LHCN-M2 (cell line): ENCODE measurements at places on chromosomes 1 and 21.

- DNase-seq = peak; percentile 13
These were observed at the start of gene DISP3 for GRCh38 chr1:11478571-11479374. Gene DISP3 (plus strand): TSS chr1:11479155. CDS start chr1:11500993, 21,838 bp downstream.

DNA sequence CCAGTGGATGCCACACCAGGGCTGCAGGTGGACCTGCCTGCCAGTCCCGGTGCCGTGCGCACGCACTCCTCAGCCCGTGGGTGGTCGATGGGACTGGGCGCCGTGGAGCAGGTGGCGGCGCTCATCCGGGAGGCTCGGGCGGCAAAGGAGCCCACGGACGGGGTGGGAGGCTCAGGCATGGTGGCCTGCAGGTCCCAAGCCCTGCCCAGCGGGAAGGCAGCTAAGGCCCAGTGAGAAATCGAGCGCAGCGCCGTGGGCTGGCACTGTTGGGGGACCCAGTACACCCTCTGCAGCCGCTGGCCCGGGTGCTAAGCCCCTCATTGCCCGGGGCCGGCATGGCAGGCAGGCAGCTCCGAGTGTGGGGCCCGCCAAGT is 1171.8 kb upstream of the B3GALT2 start:
- no peak for DNase-seq

- DNase-seq = peak; percentile 3
These were observed 17.0 kb downstream of the MARK1 start for GRCh38 chr1:220544901-220545303.

GRCh38 chr1:232620356-232620969 is 9.5 kb downstream of the SIPA1L2 start:
- DNase-seq = peak; percentile 49

DNA sequence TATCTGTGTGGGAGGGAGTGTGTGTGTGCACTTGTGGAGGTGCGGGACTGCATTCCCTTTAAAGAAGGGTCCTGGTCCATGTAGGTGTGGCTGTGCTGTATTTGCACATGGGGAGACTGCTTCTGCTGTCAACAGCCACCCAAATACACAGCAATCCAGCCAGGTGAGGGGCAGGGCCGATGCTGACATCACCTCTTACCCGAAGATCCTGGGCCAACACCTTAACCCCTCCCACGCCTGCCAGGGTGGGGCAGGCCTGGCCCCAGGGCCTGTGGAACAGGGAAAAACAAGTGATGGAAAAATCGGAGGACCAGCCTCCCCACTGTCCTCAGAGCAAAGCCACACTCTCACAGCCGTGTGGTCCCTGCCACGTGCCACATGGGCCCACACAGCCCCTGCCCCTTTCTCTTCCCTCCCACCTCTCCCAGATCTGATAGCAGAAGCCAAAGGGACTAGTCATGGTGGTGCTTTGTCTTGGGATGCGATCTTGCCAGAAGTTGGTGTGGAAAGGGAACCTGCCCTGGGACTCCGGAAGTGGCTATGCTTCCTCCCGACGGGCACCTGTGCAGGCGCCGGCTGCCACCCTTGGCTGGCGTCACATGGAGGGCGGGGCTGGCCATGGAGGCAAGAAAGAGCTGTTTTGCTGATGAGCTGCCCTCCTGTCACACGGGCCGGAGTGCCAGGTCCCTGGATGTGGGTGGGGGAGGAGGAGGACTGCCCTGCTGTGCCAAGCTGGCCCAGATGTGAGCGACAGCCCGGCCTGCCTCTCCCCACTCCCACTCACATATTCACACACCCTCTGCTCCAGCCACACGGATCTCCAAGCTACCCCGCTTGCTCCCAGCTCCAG is 7.8 kb upstream of the CASZ1 start:
- no peak for DNase-seq

DNA sequence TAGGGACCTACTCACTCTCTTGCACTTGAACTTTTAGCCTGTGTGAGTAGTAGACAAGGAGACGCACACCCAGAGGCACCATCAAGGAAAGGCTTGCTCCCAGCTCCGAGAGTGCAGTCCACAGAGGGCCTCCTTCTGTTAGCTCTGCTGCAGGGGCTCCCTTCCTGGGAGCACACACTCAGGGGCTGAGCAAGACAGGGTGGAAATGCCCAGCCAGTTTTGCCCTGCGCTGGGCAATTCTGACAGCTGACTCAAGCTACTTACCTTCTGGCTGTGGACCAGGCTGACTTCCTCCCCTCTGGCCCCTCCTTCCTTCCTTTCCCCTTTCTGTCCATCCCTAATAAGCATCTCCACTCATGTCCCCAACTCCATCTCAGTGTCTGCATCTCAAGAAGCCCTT is 449.1 kb downstream of the PTPRU start:
- no peak for DNase-seq

DNA sequence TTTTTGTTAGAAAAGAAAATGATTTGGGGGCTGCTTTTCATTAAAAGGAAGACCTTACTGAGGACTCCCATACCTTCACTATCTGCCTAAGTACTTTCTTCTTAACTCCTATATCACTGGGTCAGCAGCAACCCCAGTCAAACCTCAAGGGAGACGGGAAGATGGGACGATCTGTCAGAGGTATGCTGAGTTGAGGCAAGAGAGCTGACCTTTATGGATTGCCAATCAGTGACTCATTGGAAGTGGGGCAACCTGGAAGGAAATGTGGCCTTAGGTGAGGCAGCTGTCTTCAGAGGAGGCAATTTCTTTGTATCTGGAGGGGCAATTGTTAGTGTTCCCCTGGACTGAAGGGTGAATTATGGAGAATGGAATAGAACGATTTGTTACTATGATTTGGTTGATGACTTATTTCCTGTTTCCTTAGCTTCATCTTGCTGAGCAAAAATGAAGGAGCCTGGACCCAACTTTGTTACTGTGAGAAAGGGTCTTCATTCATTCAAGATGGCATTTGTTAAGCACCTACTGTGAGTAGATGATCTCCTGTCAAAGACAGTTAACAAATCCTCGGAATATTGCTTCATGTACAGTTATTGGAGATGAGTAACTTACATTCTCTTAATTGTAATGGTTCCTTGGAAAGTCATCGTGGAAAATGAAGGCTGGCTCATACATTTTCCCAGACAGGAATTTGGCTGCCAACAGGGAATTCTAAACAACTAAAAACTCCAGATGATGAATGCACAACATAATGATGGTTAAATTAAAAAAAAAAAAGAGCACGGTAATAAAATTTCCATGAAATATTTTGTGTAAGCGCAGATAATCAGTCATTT is 134.7 kb upstream of the KCNJ15 start:
- no peak for DNase-seq

GRCh38 chr1:33007190-33008050 is 29.3 kb downstream of the AK2 start:
- DNase-seq = peak; percentile 89

DNA sequence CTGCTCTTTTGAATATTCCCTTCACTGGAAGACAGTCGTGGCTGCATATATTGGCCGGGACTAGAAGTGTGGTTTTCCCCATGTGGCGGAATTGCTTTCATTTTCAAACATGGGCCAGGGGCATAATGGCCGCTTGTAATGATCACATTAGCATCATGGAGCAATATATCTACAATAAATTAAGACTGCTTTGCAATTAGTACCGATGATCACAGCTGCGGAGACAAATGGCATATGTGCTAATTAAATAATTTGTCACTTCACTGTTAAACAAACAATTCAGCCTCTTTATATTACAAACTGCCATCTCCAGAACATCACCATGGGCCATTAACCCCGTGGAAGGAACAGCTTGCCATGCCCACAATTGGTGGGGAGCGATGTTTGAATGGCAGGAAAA is 68.2 kb upstream of the OLIG2 start:
- no peak for DNase-seq

DNA sequence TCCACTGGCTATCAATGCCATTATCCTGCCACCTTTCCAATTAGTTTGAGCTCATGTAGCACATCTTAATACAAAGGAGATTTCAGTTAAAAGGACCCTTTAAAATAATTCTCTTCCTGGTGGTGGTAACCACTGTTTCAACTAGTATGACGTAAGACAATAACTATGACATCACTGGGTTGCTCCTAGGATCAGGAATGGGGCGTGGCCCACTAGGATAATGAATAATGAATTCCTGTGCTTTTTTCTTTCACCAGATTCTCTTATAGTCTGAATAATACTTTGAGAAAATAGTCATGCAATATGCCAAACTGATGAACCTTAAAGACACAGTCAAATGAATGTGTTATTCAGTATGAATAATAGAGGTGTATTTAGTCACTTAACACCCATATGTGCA is 10.6 kb upstream of the KIFAP3 start:
- DNase-seq = no peak

DNA sequence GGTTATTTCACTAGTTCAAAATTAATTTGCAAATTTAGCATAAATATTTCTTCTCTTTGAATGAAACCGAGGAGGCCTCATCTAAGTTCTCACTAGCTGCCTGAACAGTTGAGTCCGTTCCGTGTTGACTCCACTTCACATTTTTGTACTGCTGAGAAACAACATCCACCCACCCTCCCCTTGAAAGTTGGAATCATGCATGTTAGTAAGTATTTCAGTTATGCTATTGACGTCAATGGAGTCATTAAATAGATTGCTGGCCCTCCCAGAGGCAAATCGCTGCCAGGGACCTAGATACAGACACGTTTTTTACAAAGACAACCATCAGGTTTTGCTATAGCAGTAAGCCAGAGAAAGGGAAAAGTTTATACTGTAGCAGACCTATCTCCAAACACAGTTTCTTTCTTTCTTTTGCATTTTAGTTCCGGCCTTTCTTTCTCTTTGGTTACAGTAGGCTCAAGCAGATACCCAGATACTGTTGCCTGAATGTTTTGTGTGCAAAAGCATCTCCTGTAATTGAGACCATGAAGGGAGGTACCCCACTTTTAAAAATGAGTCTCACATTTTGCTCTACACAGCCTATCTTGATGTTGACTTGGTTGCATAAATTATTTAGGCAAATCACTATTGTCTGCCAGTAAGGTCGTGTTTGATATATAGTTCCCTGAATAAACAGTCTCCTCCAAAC is 262.6 kb upstream of the SGIP1 start:
- peak; percentile 95 for DNase-seq

GRCh38 chr1:205963352-205964155 is 20.3 kb upstream of the SLC26A9 start:
- DNase-seq = peak; percentile 94

DNA sequence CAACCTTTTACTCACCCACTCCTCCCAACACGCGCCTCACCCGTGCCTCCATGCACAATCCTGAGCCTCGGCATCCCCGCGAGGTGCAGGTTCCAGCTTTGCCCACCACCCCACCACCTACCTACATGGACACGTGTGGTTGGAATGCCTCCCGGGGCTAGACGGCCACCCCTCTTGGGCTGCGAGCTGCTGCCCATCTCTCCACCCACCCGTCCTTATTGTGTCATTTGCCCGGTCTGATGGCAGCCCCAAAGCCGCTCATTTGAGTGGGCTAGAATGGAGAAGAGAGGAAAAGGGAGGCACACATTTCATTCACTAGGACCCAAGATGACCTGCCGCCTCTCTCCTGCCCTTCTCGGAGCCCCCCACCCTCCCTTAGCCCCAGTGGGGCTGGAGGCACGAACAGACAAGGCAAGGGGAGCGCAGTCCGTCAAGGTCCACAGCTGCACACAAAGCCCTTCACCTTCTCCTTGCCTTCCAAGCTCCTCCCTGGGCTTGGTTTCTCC is 785 bp downstream of the ZNF697 start:
- DNase-seq = no peak

DNA sequence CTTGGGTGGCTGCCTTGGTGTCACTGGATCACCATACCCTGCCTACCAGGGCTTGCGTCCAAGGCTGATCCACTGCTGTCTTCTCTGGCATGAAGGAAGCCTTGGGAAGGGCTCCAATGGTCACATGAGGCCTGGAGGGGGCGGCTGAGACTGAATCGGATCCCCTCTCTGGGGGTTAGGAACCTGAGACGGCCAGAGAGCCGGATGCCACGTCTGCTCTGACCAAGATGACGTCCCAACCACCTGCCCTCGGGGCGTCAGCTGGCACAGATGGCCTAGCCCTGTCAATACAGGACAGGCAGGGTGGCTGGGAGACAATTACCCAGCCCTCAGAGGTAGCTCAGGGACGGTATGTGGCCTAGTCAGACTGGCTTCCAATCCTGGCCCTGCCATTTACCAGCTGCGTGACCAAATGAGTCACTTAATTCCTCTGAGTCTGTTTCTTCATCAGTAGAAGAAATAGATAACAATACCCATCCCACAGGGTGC is 5.4 kb downstream of the TRIM62 start:
- DNase-seq = peak; percentile 90

DNA sequence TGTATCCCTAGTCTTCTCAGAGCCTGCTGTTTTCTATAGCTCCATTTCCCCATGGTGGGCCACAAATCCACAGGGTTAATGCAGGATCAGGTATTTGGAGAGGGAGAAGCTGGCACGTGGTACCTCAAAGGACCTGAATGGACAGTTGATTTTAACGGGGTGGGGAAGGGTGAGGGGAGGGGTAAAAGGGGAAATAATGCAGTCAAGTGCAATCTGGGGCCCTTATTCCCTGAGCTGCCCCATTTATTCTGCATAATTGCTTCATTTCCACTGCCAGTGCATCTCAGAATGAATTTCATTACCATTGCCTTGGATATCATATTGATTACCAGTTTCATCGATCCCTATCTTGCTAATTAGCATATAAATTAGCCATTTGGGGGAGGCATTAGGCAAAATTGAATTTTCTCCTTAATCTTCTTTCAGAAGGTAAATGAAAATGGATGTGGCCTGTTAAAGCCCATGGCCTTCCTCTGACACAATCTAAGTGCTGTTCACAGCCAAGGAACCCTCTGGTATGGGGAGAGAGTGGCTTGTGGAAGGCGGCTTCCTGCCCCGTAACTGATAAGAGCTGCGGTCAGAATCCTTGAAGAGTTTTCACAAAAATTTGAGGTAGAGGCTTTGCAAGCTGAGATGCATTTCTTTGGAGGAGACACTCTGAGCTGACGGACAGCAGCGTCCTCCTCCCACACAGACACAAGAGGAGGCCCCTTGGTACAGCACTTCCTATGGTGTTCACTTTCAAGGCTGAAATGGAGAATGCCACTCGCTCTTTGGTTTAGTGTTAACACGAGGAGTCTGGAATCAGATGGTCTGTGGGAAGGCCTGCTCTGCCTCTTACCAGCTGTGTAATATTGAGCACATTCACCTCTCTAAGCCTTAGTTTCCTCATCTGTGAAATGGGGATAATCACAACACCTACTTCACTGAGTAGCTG is 34.4 kb downstream of the PHC2 start:
- DNase-seq = no peak

DNA sequence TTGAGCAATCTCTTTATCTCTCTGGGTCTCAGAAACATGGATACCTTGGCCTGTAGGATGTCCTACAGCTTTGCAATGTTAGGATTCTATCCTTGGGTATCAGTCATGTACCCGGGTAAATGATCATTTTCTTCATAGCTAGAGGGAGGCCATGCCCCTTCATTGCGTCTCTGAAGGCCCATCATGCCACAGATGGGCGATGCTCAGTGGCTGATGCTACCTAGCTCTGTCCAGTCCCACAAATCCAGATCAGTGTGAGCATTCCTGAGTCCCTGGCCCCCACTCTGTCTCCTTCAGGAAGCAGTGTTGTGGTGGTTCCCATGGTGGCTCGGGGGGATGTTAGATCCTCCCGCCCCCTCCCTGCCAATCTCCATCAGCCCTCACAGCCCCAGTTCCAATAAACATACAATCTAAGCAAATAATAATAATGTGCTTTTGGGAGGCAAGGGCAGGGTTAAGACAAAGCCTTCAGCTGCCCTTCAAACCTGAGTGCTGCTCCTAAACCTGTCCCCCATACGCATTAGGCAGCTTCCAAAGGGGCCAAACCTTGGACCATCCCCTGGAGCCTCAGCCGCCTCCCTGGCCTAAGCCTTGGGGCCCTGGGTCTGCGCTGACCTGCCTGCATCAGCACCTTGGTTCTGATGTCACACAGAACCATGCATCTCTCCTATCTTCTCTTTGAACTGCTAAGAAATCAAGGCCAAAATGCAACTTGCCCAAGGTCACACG is 681 bp upstream of the GPR61 start:
- DNase-seq = no peak

GRCh38 chr1:22688466-22688865 is 22.2 kb upstream of the EPHB2 start:
- no peak for DNase-seq
